ENCODE measurements at places on chromosomes 5 and 9. TPM values are rescaled to one million over a fixed set of nuclear protein-coding genes. Genes with fewer than 3 reads are reported as not detected.

- no peak for DNase-seq
These were observed 72.9 kb downstream of the ARHGEF37 start for GRCh38 chr5:149654231-149654630.

- no peak for DNase-seq
These were observed 134.6 kb upstream of the CPEB4 start for GRCh38 chr5:173753307-173754168.

DNA sequence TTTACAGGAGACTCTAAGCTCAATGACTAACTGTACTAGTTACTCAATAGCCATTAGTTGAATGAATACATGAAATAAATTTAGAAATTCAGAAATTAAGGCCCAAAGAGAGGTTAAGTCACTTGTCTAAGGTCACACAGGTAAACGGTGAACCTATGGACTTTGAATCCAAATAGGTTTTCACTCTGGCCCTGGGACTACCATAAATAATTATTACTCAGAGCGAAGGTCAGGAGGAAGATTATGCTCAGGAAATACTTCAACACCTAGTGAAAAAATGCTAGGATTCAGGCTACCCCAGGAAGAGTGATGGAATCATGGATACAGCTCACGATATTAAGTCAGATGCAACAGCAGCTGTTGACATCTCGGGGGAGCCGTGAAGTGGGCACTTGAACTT is 417.4 kb downstream of the GABRG2 start:
- no peak for DNase-seq

DNA sequence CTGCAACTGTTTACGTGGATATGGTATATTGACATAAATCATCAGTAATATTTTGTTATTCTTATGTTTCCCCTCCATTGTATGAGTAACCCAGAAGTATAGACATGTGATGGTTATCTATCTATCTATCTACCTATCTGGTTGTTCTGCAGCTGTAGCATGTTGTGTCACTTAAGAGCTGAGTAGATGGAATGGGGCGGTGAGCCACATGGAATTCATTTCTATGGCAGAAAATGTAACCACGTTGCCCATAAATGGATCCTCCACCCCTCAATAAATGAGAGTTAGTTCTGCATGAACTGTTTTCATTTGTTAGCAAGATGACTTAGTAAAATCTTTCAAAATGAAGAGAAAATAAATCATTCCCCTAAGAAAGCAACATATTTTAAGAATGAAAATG is 553.2 kb downstream of the MAT2B start:
- DNase-seq = no peak

DNA sequence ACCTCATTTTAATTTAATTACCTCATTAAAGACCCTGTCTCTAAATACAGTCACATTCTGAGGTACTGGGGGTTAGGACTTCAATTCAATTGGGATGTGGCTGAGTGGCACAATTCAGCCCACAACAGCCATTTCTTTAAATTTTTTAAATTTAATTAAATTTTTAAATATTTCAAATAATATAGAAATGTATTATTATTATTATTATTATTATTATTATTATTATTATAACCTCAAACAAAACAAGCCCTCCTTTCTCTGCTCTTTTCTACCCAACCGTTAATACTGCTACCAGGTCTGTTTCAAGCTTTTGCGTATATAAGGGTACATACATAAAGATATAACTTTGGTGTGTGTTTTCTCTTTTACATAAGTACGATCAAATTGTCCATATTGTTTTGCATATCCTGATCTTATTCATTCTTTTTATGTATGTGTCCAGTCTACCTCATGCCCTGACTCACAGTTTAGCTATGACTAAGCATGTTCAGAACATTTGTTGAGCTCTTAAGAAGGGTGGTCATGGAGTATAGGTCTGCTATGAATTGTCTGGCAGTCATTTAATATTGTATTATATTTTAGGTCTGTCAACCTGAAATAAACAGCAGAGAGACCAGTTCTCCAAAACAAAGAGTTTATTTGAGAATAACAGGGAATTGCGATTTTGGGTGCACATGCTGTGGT is 16.1 kb upstream of the RAB14 start:
- no peak for DNase-seq

The SPINK4 gene
- not detected for polyA plus RNA-seq
